ENCODE measurements at places on chromosomes 5 and 9.

GRCh38 chr5:31523041-31523440 is 8.9 kb downstream of the DROSHA start:
- DNase-seq: no peak

- no peak for DNase-seq
Measured at GRCh38 chr9:7788772-7789171, 10.8 kb downstream of the DMAC1 start.

GRCh38 chr5:17436350-17436749 is 61.7 kb upstream of the TAF11L2 start:
- DNase-seq: peak; percentile 4

DNA sequence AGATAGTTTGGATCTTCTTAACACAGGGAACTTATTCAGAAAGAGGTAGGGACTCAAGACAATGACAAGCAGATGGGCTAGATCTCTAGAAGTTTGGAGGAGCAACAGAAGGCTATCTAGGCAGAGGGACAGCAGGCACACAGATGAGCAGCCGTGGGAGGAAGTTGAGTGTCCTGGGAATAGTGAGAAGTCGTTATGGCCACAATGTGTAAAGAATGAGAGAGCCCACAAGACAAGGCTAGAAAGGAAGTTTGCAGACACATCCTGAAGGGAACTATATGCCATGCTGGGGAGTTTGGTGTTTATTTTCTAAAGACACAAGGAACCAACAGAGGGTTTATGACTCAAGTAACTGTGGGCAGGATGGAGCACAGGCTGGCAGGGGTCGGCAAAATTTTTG is 160.6 kb downstream of the PALM2AKAP2 start:
- no peak for DNase-seq

- DNase-seq: no peak
Measured at GRCh38 chr9:33246269-33246860, 6.4 kb downstream of the SPINK4 start.

DNA sequence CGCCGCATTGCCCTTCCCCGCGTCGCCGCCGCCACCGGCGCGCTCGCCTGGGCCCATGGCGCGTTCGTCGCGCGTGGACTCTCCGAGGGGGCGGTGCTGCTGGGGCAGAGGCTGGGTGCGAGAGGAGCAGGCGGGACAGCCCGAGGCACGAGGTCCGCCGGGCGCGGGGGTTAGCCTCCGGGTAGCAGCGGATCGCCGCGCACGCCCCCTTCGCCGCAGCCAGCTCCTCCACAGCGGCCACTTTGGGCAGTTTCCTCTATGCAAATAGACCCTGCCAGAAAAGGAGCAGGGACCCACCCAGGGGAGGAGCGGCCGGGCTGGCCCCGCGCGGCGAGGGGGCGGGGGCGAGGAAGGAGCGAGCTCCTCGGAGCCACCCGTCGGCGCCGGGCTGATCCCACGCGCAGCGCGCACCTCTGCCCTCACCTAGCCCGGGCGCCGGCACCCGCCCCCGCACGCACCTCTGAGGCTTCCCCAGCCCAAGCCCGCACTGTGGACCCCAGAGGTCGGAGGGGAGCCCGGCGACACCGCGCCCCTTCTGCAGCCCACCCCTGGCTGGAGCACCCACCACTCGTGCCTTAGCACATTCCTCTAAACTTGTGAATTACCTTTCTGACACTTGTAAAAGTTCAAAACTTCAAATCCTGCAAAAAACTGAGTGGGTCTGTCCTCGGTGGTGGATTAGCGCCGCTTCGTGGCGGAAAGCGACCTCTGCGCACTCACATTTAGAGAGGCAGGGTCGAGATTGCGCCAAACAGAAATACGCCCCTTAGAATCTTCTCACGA is at the start of gene COL23A1:
COL23A1 (minus strand) TSS at position 253 of the 783 bp plus-strand sequence.
- DNase-seq: peak; percentile 67

DNA sequence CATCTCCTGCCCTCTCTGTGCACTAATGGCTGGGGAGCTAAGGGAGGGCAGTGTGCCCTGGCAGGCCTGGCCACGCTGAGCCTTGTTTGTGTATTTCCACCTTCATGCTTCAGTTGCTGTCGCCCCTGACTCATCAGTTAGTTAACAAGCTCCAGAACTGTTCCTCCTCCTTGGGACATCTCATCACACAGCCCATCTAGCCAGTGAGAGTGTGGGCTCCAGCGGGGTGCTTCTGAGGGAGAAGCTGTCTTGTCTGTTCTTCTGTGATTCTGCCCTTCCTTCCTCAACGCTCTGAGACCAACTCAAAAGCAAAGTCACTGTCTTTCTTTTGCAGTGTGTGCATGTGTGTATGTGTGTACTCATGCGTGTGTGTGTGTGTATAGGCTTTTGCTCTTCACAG is 58.3 kb upstream of the CPEB4 start:
- DNase-seq: no peak

- peak; percentile 13 for DNase-seq
Measured at GRCh38 chr9:9352877-9353481, 1259.8 kb downstream of the PTPRD start.

GRCh38 chr9:129005336-129005997 is 22.7 kb downstream of the SH3GLB2 start:
- DNase-seq: no peak

DNA sequence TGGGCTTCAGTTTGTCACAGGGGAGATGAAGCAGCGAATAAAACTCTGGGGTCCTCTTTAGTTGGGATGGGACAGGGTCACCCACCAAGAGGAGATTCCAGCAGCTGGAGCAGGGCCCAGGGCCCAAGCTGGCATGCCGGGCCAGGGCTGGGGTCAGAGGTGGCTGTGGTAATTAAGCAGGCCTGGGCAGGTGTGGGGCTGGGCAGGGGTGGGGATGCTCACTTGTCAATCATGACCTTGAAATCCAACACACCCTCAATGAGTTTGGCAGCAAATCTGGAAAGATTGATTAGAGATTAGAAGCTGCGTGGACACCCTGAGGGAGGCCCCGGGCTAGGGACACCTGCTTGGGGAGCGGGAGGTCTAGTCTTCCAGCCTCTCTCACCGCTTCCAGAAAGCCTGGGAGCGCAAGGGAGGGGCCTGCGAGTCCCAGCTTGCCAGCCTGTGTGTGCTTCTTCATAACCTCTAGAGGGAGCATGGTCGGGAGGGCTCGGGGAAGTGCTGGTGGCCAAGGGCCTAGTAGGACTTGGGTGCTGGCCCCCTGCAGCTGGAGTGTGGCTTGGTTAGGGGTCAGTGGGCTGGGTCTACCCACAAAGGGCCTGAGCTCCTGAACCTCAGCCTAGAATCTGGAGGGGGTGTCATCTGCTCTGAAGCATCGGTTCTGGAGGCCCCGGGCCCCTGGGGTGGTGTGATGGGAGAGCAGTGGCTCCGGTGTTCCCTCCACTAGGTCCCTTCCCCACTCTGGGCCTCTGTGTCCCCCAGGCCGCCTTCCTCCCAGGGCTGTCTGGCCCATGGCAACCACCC is 7.6 kb downstream of the CRAT start:
- DNase-seq: peak; percentile 70

DNA sequence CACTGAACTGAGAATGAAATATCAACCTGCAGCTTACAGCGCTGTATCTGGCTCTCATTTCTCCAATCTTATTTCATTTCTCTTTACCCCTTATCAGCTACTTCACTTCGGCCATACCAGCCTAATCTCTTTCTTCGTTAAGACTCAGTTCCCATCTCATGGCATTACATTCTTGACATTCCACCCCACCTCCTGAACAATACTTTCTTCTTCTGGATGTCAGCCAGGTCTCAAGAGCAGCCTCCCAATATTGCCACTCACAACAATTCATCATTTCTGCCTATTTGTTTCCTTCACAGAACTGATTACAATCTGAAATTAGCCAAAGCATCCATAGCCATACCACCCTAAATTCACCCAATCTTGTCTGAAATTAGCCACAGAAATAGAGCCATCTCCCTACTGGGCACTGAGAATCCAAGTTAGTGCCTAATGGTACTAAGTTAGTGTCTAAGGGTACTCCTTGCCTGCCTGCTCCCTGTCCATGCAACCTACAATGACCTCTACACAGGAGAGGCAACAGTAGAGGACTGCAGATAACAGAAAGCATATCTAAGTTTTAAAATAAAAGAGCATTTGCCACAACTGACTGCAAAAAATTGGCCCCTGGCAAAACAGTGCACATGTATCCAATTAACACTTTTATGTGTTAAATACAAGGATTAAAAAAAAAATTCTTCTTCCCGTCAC is 35.2 kb downstream of the SETX start:
- DNase-seq: peak; percentile 84

DNA sequence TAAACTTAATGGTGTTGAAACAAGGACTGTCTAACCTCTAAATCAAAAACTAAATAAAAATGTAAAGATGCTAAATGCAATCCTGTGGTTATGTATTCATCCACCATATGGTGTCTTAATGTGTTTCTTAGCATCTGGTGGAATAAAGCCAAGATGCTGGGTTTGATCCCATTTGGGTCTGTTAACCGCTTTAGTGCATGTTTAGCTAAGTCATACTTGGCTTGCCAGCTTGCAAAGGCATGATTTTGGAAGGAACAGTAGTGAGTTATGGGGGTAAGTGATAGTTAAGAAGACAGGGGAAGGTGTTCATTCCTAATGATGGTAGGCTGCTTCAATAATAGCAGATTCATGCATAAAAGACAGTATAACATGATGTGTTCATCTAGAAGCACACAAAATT is 139.0 kb upstream of the SLC27A6 start:
- peak; percentile 10 for DNase-seq

DNA sequence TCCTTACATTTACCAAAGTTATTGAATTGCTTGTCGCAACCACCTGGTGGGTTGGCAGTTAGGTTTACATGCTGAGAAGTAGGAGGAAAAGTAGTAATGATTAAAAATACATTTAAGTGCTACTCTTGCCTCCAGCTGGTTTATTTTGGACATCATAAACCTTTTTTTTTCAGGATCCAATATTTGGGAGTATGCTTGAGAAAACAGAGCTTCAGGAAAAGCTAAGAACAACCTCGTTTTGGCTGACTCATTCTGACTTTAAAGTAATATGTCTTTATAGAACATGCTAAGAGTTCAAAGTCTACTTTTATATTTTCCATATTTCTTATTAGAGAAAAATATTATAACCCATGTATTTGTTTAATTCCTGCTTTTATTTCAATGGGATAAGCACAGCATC is 41.7 kb upstream of the BNC2 start:
- no peak for DNase-seq

- DNase-seq: no peak
Measured at GRCh38 chr9:78578072-78578471, 281.1 kb downstream of the PSAT1 start.

GRCh38 chr9:17926246-17926645 is 347.4 kb downstream of the SH3GL2 start:
- DNase-seq: no peak

DNA sequence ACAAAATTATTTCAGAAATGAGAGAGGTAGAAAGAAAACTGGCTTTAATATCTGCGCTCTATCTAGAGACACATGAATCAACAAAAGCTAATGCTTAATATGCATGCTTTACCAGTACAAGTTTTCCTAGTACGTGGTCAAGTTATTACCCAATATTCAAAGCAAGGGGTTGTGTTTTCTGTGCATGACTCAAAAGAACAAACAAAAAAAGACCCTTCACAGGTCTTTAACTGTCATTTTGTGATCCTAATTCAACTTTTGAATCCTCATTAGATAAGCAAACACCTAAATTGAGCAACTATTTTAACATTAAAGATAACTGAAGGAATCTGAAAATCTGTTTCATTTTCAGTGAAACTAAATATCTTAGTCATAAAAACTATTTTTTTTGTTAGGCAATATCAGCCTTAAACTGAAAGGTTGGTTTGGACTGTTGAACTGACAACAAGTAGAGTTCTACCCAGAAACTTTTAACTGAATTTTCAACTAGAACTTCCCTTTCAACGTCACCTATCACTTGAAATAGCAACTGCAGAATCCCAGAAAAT is 12.5 kb downstream of the ST8SIA4 start:
- no peak for DNase-seq
